ENCODE measurements at places on chromosomes 5 and 9.
A peak's percentile ranks its signal among the peaks of the same experiment; 100 is the strongest.

GRCh38 chr5:177402271-177403043 lies 2.0 kb upstream of the PFN3 start:
- DNase-seq: peak; percentile 37

- DNase-seq: no peak
These were observed 40.2 kb upstream of the EXOC3 start for GRCh38 chr5:402615-403359.

DNA sequence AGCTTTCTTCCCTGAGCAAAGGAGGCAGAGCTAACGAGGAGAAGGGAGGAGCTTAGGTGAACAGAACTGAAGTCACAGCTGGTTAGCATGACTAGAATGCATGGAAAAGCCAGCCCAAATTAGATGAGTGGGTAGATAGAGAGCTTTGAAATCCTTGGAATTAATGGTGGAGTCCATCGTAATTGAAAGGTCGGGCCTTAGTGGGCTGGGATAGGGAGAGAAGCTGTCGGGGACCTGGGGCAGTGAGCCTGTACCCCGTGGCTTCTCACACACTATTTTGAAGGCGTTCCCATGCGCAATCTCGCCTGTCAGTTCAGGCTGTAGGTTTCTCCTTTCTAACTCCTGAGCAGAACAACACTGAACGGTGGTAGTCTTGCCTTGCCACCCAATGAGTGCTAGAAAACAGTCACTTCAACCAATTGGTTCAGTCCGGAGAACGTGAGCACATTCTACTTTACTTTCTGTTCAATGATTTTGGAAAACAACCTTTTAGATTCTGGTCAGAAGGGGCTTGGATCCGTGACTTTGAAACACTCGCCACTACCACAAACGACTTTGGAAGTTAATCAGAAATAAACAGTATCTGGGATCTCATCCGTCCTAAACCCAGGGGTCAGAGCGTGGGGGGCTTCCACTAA lies 655 bp upstream of the RAI14 start:
- DNase-seq: no peak

- no peak for DNase-seq
These were observed 113.8 kb downstream of the TMC1 start for GRCh38 chr9:72635197-72635596.
